ENCODE measurements at places on chromosomes 5 and 9.

- no peak for DNase-seq
These were observed 503.8 kb upstream of the ADAMTS16 start for GRCh38 chr5:4636378-4636777.

DNA sequence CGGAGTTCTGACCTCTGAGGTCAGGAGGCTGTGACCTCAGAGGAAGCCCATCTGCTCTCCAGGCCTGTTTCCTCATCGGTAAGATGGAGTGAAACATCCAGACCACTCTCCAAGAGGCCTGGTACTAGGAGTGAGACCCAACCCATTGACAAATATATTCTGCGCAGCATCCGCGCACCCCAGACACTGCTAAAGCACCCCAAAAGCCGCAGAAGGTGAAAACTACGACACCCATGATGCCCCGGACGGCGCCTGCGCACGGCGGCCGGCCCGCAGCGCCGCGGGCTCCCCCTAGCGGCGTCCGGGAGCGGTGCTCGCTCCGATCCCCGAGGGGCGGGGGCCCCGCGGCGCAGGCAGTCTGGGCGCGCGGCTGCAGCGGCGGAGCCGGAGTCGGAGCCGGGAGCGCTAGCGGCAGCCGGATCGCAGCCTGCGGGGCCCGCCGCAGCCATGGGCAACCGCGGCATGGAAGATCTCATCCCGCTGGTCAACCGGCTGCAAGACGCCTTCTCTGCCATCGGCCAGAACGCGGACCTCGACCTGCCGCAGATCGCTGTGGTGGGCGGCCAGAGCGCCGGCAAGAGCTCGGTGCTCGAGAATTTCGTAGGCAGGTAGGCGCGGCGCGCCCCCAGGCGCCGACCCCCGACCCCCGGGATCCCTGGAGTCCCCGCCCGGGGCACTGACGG lies at the start of gene DNM1:
Gene DNM1 (plus strand): TSS at position 356 of the 683 bp plus-strand sequence. CDS start 92 bp downstream, at position 448.
- peak; percentile 18 for DNase-seq

DNA sequence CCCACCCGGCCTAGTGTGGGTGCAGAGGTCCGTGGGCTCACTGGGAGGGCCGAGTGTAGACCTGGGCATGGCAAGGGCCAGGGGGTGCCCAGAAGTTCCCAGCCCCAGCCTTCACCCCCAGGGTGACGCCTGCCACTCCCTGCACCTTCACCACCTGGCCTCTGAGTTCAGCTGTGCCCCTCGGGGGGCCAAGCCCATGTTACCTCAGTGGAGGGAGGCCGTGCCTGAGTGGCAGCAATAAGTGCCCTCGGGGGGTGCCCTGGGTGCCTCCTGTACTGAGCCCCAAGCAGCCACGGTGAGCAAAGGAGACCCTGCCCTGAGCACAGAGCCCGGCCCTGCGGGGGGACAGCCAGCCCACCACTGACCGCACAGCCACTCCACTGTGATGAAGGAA lies 10.3 kb upstream of the FCN2 start:
- no peak for DNase-seq

GRCh38 chr9:115686069-115686468 lies 467.5 kb upstream of the PAPPA start:
- DNase-seq, result no peak

GRCh38 chr9:19375538-19375937 lies 4.5 kb downstream of the RPS6 start:
- DNase-seq, result no peak

GRCh38 chr9:120909904-120910303 lies 16.7 kb downstream of the TRAF1 start:
- no peak for DNase-seq

DNA sequence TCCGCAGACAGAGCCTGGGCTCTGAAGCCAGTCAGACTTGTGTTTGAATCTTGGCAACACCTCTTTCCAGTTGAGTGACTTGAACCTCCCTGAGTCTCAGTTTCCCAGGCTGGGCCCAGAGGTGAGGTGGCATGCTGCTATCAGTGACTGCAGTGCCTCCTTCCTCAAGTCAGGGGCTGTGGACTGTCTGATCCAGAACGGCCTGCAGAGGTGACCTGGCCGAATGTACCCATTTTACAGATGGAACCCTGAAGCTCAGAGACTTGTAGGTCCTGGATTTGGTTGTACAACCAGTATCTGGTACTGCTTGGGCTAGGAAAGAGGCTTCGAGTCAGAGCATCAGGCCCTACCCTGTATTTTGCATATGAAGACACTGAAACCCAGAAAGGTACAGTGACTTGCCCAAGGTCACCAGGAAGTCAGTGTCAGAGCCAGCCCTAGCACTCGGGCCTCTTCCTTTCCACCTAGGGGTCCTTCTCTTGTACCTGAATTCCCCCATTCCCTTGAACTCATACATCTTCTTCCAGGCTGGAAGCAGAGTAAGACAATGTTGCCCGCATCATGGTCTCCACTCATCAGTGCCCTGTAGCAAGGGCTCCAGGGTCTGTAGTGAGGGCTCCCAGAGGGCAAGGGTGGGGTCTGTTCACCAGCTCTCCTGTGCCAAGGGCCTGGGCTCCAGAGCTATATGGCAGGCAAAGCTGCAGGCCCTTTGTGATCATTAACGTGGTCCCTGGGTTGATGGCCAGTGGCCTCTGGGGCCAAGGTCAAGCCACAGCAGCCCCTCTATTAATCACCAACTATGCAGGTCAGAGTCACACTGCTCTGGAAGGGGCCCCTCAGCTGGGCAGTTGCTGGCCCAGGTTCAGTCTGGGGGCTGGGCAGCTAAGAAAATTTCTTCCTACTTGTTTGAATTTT lies 28.5 kb downstream of the GSN start:
- no peak for DNase-seq

- DNase-seq, result no peak
These were observed 112.8 kb upstream of the NR3C1 start for GRCh38 chr5:143516249-143516648.

DNA sequence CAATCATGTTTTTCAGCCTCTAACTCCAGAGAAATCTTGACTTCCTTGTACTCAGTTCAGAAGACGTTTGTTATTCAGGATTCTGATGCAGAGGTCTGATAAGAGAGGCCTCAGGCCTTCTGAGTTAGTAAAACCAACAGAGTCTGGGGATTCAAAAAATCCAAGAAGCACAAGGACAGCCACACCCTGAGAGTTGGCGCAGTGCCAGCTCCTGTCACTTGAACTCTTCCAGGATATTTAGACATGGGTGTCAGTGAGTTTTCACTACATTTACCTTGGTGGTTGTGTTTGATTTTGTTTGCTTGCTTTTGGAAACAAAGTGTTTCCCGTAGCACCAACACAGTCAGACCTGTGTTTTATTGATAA lies 41.6 kb upstream of the PDE8B start:
- no peak for DNase-seq

DNA sequence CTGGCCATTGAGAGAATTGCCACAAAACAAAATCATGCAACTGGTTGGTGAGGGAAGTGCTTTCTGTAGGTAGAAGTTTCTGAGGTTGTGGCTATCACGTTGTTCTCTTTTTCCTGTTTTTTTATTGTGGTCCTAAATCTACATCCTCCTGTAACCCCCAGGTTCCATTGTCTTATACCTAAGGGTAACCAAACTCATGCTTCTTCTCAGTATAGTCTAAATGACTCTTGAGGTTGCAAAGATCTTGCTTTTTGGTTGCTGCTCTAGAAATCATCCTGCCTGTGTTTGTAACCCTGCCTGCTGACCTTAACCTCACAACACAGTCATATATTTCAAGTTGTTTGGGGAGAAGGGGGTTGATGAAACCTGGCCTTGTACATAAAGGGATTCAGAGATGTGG lies 273.1 kb downstream of the CD180 start:
- no peak for DNase-seq

GRCh38 chr5:96961053-96961452 lies 25.2 kb downstream of the LNPEP start:
- no peak for DNase-seq

DNA sequence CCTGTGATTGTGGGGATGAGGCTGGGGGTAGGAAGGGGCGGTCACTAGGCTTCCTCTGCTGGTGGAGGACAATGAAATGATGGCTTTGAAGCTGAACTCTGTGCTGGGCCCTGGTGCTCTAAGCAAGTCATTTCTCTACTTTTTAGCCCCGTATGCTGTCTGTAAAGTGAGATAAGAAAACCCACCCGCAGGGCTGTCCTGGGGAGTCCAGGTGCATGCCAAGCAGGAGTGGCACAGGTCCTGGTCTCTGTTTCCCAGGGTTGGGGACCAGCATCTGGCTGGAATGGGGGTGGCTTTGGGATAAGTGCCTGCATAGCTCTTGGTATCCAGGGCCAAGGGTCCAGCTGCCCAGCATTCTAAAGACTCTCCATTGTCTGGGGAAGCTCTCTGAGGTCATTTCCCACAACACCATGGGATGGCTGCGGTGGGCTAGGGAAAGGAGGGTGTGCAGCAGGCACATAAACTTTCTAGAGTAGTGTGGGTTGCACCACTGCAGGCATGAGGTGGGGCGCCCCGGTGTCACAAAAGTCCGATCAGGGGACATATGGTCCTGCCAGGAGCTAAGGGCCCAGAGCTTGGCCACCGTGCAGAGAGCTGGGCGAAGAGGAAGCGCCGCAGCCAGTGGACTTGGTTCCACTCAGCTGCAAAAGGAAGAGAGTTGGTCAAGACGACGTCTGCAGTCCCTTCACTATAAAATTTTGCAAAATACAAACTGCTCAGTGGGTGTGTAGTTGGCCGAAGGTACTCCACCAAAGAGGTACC lies 25.6 kb upstream of the GTF3C5 start:
- no peak for DNase-seq

- DNase-seq, result no peak
These were observed 29.7 kb upstream of the RNU6ATAC start for GRCh38 chr9:134193912-134194535.

DNA sequence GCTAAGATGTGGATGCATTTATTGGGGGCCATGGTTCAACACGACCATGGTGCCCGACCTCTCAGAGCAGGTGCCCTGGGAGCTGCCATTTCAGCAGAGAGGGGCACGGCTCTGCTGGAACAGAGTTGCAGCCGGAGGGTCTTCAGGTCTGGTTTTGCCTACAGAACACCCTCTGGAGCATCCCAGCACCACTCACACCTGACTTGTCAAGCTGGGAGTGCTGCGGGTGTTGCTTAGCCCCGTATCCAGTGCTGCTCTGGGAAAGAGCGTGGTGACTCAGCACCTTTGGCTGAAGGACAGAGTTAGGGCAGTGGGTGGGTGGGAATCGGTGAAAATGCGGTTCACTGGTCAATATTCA lies 36.5 kb upstream of the IRX4 start:
- no peak for DNase-seq

DNA sequence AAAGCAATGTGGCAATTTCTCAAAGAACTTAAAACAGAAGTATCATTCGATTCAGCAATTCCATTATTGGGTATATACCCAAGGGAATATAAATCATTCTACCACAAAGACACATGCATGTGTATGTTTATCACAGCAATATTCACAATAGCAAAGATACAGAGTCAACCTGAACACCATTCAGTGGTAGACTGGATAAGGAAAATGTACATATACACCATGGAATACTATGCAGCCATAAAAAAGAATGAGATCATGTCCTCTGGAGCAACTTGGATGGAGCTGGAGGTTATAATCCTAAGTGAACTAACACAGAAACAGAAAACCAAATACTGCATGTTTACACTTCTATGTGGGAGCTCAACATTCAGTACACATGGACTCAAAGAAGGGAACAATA lies 21.4 kb upstream of the FYB1 start:
- no peak for DNase-seq

- no peak for DNase-seq
These were observed 15.4 kb downstream of the IL9 start for GRCh38 chr5:135880278-135880677.

DNA sequence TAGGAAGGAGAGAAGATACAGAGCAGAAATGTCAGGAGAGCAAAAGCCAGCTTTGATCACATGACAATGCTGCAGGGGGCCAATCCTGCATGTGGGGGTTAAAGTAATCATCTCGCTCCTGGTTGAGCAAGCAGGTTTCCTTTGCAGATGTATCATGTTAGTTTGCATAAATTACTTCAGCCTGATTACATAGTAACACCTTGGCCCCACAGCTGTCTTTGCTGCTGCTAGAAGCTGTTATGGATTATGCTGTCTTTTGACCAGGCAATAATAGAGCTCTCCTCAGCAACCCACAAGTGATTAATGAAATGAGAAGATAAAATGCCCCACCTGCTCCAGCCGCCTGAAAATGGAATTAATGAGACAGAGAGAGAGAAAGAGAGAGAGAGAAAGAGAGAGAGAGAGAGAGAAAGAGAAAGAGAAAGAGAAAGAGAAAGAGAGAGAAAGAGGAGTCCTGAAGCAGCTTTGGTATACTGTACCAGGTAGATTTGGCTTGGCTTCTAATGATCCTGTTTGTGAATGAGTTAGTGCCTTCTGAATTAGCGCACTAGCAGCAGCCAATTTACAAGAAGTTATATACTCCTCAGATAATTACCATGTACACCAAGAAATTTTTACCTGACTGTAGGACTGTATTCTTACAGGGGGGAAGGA lies 174.3 kb upstream of the RORB start:
- no peak for DNase-seq

DNA sequence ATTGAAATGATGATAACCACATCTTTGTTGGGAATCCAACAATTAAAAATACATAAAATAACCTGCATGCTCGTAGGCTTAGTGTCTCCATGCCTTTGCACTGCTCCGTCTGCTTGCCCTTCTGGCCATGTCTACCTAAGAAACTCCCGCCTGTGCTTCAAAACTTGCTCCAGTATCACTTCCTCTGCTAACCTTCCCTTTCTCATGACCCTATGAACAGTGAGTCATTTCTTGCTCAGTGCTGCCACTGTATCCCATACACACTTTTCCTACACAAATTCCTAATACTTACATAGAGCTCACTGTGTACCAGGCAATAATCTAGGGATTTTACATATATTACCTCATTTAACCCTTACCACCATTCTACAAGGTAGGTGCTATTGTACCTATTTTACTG lies 33.5 kb downstream of the TMEM245 start:
- DNase-seq, result no peak

DNA sequence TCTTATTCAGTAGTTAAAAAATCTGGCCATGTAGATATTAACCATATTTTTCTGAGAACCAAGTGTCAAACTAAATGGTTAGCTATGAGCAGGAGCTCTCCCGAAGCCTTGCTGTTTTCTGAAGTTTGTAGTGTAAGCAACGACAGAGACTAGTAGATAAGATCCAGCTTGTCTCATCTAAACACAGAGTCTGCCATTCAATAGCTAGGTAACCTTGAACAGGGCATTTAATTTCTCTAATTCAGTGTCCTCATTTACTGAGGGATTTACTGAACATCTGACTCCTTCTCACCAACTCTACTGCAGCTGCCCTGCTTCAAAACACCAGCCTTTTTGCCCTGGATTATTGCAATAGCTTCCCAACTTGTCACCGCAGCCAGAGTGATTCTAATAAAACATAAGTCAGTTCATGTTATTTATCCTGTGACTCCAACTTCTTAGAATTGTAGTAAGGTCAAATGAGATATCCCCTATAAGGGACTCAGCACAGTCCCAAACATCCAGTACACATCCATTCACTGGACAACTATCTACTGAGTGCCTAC lies 337.0 kb downstream of the PLK2 start:
- DNase-seq, result no peak

GRCh38 chr9:16265688-16266087 lies 604.8 kb downstream of the BNC2 start:
- DNase-seq, result no peak

DNA sequence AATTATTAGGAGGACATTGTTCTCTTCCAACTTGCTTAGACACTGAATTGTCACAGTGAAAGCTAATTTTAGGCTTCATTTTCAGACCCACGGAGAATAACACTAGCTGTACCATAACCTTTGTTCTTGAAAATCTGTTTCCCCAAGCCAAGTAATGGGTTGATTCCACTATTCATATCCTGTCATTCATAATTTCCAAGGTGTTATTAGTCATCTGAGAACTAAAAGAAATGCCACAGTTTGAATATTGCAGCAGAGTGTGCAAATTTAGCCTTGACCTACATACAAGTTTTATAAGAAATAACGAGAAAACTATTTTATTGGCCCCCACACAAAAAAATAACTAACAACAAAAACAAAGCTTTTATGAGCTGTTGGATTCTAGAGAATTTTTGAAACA lies 148.5 kb upstream of the TYRP1 start:
- no peak for DNase-seq

Data from stimulated activated CD4-positive, alpha-beta T cell treated with anti-CD3 and anti-CD28 coated beads, TNF-alpha, amount 100 ng/mL, for 1 hour (primary cell).